ENCODE measurements at places on chromosomes 5 and 9. TPM values are rescaled to one million over a fixed set of nuclear protein-coding genes. Genes with fewer than 3 reads are reported as not detected.
A peak's percentile ranks its signal among the peaks of the same experiment; 100 is the strongest.

Gene GARIN3
- total RNA-seq: 3.8 TPM

GRCh38 chr5:110832683-110833082, 93.9 kb downstream of the SLC25A46 start:
- DNase-seq: no peak

DNA sequence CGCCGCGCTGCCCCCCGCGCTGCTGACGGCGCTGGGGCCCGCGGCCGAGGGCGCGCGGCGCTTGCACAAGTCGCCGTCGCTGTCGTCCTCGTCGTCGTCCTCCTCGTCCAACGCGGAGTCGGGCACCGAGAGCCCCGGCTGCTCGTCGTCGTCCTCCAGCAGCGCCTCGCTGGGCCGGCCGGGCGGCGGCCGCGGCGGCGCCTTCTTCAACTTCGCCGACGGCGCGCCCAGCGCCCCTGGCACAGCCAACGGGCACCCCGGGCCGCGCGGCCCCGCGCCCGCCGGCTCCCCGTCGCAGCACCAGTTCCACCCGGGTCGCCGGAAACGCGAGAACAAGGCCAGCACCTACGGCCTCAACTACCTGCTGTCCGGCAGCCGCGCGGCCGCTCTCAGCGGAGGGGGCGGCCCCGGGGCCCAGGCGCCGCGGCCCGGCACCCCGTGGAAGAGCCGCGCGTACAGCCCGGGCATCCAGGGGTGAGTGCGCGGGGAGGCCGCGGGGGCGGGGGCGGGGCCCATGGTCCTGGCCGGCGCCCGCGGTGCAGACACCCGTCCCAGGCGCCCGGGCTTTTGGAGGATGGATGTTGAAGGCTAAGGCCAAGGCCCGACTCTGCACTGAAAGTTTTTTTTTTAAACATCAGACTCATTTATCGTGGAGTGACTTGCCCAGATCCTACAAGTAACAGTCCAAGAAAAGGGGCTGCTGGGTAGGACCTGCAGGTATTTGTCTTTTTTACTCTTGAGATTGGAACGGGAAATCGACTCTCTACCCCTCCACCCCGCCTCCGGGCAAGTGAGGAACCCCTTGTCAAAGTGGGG, 1.2 kb downstream of the TENT4A start:
- DNase-seq: peak; percentile 23

Gene FOXD4L6
- not detected for total RNA-seq

Gene RFX3
- 11.0 TPM for total RNA-seq

Gene ENHO
- 0.27 TPM for total RNA-seq

- DNase-seq: no peak
Observed at GRCh38 chr9:108158236-108158995, 668.8 kb upstream of the KLF4 start.

DNA sequence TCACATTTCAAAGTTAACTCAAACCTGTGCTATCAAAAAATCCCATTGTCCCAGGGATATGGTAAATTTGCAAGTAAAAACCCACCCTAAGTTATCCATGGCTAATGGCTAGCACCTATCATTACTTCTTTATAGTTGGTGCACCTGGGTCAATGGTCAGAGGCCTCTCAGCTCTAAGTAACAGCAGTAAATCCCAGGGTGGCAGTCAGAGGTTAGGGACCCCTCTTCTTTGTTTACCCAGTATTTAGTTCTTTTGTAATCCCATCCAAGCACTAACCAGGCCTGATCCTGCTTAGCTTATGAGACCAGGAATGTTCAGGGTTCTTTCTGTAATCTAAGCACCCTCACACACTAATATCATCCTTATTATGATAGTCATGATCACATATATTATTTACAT, 52.1 kb upstream of the WWC1 start:
- DNase-seq: no peak

DNA sequence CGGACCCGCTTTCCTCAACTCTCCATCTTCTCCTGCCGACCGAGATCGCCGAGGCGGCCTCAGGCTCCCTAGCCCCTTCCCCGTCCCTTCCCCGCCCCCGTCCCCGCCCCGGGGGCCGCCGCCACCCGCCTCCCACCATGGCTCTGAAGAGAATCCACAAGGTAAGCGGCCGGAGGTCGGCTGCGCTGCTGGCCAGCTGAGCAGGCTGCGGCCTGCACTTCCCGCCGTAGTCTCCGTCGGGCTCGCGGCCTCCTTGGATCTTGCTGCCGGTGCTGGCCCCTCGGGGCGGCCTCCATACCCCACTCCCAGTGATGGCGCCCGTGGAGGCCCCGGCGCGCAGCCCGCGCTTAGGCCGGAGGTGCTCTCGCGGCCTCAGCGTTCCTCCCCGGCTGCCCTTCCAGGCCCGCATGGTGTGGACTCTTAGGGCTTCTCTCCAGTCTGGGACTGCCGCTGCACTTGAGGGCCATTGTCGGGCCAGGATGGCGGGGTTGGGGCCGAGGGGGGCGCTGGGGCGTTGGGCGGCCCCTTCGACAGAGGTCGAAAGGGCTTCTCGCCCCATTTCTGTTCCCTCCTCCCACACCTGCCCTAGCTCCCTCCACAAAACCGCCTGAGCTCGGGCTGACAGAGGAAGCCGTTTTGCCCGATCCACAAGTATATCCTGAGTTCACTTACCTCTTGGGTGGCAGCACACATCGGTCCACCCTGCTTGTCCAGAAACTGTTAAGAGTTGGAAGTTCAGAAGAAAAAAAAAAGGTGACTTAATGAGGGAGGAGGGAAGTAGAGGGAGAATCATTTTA, 714 bp downstream of the UBE2D2 start:
- DNase-seq: peak; percentile 48

DNA sequence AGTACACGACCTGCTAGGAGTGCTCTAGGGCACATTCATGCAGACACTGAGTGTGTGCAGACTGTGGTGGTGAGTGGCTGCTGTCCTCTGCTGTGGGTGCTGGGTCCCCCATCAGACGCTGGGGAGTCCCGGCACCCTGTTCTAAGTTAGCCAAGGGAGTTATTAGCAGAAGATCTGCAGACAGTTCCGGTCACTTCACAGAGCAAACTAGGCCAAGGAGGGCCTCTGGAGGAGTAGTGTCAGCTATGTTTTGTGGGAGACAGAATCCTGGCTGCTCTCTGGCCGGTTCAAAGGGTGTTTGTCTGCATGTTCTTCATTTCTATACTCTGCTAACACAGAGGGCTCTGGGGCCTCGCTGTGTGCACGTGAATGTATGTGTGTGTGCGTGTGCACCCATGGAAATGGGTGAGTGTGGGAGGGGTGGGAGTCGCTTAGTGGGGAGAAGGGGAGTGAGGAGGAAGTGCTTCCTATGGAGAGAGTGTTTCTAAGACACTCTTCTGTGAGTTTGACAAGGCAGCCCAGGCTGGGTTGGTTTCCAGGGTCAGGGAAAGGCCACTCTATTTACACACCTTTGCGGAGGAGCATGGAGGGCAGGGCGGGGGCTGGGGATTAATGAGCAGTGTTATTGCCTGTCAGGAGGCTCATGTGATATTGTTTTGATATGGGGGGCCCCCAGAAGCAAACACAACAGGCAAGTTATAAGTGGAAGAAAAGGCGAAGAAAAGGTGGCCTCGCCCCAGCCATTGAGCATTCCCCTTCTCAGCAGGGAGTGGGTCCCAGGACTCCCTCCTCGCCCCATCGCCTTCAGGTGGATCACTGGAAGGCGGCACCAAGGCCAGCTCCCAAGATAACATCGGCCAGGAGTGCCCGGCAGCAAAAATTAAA, 68.9 kb downstream of the MACROH2A1 start:
- DNase-seq: no peak

DNA sequence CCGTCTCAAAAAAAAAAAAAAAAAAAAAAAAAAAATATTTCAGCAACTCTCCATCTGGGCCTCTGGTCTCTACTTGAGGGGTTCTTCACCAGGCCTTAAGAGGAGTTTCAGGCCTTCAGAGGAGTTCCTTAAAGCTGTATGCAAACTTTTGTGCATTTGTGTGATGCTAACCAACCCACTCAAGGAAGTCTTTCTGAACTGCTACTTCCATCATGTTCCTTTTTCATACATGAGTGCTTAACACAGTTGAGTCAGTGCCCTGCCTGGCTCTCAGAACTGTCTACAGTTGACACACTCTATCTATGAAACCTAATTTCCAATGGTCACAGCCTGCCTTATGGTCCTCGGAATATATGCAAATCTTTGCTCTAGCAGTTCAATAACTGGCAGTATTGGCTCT, 146.5 kb downstream of the MEF2C start:
- no peak for DNase-seq

- DNase-seq: no peak
Observed at GRCh38 chr9:127684576-127684975, 22.2 kb upstream of the CFAP157 start.

Gene DNAJC21
- 59.1 TPM for total RNA-seq

DNA sequence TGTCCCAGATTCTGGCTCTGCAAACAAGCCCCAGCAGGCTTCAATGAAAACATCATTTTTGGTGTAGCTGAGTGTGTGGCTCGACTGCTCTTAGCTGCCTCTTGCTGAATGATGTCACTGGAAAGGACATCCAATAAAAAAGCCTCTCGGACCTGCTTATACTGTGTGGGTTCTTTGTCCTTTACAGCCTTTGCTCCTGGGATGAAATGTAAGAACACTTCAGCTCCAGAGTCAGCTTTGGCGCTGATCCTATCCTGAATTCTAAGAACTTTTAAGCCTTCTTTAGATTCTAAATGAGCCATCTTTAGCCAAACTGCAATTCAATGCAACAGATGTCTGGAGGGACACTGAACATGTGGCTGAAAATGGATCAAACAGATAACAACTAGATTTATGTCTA, 404.6 kb upstream of the C9orf72 start:
- no peak for DNase-seq

GRCh38 chr9:7871977-7872730, 72.6 kb upstream of the DMAC1 start:
- no peak for DNase-seq

Gene PIP5K1B
- 0.42 TPM for total RNA-seq

DNA sequence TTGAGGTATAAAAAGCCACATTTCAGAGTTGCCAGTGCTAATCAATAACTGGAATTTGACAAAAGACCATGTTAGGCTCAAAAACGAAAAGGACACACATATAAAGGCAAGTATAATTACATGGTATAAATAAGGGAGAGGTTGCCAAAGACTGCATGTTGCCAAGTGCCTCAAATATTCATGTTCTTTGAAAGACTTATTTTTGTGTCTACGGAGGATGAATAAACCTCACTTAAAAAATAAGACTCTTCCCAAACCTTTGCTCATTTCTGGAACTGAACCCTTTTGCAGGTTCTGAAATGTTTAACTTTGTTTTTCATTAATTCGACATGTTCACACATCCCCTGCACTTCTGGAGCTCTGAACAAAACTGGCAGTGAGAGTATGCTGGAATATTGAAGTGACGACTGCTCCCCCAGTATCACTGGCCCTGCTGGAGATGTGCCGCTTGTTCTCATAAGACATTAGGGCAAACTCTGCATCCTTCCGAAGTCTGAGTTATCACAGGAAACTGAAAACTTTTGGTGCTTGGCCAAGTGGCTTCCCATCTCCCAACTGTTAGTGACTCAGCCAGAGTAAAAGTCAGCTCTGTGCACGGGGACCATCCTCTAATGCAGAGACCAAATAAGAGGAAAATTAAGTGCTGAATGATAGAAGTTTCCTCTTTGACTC, 336.8 kb downstream of the GLIS3 start:
- no peak for DNase-seq

Gene SPEF2
- total RNA-seq: 6.5 TPM

GRCh38 chr5:159463590-159464321, 133.5 kb upstream of the IL12B start:
- DNase-seq: no peak

GRCh38 chr5:91318724-91319123, 64.4 kb downstream of the ARRDC3 start:
- DNase-seq: peak; percentile 24

DNA sequence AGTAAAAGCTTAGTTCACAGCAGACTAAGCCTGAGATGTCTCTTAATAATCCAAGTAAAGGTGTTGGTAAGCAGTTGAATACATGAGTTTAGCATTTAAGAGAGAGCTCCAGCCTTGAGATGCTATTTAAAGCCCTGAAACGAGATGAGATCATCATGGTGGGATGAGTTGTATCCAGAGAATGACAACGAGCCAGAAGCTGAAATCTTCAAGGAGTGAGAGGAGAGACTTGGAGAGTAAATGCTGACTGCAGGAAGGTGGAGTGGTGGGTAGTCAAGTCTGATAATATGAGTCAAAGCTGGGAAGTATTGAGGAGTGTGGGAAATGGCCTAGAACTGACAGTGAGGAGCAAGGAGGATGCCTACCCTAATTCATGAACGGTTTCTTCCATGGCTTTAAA, 53.7 kb downstream of the PLAC8L1 start:
- DNase-seq: no peak

Gene PCDHA9
- not detected for total RNA-seq

Gene GDNF
- total RNA-seq: not detected

Gene PPP1R2B
- total RNA-seq: 0.12 TPM

DNA sequence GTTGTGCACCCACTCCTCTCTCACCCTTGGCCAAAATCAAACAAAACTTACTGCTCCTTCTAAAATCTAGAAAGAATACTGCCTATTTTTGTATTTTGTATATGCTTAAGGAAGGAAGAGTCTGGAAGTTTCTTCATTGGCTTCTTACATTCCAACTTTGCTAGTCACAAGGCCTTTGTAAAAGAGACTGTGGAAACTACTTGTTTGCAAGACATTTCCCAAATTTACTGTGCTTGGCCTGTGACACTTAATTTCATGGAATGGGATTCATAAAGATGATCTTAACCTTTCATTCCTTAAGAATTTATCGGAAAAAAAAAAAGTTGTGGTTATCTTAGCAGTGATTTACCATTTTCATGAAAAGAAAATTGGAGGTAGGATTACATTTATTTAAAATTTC, 208.9 kb downstream of the VPS13A start:
- no peak for DNase-seq

DNA sequence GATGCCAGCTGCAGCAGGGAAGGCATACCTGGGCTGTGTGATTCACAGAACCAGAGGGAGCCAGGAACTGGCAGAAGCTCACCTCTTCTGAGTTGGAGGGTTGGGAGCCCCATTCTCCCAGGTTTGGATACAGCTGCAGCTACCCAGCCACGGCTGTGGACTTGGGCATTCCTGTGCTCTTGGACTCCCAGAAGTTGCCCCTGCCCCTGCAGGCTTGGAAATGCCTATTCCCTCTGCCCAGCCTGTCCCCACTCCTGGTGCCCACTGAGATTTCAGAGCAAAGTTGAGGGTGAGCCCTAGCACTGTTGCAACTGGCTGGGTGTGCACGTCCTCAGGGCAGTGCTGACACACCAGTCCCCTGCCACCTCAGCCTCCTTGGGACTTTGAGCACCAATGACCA, 489.7 kb downstream of the SLCO4C1 start:
- DNase-seq: no peak

- DNase-seq: peak; percentile 71
Observed at GRCh38 chr9:114371973-114372917, 15.5 kb downstream of the AKNA start.
